ENCODE measurements at places on chromosomes 11 and 22.

DNA sequence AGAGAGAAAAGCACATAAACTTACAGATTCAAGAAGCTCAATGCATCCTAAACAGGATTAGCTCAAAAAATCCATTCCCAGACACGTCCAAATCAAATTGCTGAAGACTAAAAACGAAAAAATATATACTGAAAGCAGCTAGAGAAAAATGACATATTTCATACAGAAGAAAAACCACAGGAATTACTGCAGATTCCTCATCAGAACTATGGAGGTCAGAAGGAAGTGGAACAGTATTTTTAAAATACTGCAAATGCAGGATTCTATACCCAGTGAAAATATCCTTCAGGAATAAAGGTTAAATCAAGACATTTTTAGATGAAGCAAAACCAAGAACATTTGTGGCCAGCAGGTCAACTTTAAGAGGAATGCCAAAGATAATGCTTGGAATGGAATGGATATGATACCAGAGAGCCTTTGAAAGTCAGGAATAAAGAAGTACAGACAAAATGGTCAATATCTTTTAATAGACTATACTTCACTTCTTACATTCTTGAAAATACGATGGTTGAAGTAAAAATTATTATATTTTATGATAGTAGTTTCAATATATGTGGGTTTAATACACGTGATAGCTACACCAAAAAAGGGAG is 352.9 kb downstream of the CTTN start:
- DNase-seq: no peak

- DNase-seq: no peak
Measured at GRCh38 chr11:121683791-121684190, 231.0 kb upstream of the SORL1-AS1 start.

DNA sequence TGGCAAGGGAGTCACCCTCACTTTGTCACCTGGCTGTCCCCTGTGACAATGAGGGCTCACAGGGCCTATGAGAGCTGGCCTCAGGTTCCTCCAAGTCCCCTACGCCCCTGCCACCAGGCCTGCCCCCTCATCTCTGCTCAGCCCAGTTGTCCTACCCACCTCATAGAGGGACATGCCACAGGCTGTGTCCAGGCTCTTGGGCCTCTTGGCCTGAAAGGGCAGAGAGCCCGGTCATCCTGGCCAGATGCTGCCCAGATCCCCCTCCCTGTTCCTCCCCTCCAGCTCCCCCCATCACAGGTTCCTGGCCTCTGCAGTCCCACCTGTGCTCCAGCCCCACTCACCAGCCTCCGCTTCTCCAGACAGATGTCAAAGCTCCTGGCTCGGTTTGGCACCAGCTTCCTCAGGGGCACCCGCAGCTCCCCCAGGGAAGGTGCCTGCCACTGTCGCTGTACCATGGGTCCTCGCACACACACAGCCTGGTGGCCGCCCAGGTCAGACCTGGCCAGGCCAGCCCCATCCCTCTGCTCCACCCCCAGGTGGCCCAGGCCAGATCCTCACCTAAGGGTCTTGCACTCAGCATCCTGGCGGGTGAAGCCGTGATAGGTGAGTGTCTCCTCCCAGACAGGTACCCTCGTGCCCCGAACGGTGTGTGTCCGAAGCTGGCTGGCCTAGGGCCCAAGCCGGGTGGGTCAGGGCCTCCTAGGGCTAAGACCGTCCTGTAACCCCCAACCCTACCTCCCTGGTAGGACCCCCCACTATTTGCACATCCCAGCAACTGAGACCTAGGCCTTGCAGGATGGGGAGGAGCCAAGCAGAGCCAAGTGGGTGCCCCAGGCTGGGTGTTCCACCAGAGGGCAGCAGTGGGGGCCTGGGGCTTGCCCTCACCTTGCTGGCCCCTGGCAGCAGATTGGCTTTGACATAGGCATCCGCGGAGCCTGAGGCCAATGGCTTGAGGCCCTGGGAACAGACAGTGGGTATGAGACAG is 8.3 kb downstream of the NDUFV1 start:
- DNase-seq: peak; percentile 70

GRCh38 chr22:43521716-43522115 is 109.9 kb downstream of the MPPED1 start:
- DNase-seq: no peak

GRCh38 chr11:36622431-36623136 is 24.5 kb upstream of the RAG2 start:
- DNase-seq: no peak

DNA sequence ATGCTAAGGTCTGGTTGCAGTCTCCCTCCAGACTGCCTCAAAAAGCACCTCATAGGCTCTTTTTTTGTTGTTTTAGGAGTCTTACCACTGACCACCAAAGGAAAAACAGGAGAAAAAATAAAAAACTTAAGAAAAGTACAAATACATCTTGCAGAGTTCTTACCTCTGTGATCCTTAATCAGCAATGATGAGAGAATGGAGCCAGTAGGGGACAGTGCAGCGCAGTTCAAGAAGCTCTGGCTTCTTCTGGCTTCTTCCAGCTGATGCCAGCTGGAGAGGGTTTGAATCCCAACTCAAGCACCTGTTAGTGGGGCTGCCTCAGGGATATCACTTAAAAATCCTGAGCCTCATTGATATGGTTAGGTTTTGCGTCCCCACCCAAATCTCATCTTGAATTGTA is 223.3 kb upstream of the ISX start:
- no peak for DNase-seq

- DNase-seq: no peak
Measured at GRCh38 chr11:83574519-83574918, 288.4 kb upstream of the CCDC90B start.

DNA sequence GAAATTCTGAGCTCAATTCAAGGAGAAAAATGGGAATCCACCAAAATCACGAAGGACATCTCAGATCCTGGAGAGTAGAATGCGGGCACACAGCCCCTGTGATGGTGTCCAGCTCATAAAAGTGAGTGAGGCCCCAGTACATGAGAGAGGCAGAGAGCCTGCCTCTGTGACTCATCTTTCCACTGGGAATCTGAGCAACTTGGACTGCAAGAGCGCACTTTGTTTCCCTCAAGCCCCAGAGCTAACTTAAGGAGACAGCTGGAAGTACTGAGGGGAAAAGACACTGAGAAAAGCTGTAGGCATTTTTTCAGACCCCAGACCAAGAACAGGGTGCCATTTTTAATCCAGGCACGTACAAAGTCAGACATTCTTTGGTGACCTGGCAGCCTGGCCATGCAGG is 273.7 kb downstream of the C11orf87 start:
- DNase-seq: no peak

GRCh38 chr22:19174106-19175025 is 4.2 kb downstream of the SLC25A1 start:
- no peak for DNase-seq

DNA sequence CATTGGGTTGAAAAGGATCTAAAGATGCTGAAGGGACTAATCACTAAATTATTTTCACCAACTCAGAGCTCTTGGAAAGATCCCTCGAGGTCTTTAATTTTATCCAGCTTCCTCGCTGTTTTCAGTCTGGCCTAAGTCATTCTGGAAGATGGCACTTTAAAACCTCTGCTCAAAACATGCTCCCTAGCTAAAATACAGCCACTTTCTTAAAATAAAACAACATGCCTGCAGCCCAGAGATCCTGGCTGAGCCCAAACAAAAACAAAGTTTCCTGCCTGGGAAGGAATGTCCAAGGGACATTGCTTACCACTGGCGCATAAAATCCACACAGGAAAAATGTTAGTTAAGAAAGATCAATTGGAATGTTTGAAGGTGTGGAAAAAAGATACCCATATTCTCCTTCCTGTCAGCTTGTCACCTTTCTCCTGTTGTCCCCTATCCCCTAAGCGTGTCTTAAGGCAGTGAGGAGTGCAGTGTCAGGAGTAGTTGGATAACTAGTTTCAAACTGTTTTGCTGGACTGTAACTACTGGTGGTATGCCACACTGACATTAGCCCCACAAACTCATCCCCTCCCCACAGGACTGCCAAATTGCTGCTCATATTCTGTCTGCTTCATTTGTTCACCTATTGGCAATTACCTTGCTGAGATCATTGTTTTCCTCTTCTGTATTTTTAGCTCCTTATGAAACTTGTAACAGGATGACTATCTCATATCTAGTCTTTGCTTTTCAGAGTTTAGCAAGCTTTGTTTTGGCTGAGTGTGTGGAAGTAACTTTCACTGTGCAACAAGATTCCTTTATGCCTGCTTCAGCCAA is 108.3 kb upstream of the SESN3 start:
- no peak for DNase-seq

DNA sequence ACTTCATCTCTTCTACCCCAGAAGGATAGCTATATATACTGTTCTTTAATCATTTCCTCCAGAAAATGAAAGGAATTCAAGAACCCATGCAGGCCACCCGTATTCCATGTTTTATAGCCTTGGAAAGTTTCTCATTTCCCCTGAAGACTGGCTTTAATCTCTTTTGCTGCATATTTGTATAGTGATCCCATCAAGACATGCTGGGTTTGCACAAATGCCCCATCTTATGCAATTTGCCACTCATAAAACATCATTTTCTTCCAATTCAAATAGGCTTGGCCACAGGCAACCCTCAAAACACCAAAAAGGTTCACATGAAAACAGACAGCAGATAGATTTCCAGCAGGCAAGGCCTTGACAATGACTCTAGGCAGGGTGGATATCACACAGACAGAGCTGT is 28.3 kb upstream of the APOA1 start:
- no peak for DNase-seq

DNA sequence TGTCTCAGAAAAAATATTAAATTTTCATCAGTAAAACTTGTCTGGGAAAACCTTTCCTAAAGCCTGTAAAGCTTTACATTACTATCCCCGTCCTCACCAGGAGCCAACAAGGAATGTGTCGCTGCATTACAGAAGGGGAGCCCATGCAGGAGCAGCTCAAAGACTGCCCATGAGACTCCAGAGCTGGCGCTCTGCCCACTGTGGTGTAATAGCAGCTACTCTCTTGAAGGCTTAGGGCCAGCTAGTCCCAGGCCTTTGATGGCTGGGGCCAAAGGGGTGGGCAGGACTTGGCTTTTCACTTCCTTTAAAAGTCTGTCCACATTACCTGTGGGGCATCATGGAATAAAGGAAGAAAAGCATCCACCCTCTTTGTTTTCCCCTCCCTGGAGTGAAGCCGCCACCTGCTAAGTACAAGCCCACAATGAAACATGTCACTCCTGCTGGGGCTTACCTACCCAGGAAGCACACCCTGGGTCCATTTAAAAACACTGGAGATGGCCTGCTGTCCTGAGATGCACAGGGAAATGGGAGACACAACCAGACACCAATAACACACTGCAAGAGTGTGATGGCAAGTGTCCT is 150.7 kb downstream of the ADAMTS15 start:
- no peak for DNase-seq

DNA sequence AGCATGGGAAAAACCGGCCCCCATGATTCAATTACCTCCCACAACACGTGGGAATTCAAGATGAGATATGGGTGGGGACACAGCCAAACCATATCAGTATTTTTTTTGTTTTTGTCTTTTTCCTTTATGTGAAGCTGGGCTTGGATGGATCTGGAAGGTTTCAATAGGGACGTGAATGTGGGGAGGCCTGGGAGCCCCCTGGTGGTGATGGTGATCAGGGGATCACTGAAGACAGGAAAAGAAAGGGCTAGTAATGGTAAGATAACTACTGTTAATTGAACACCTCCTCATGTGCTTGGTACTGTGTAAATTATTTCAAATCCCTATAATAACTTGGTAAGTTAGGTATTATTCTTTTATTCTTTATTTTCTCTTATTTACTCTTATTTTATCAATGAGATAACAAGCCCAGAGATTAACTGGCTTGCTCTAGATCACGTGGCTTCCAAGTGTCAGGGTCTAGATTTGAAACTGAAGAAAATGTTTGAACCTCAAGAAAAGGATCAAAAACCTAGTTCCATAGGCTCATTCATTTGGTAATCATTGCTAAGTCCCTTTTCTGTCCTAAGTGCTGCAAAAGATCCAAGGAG is 364.2 kb downstream of the TENM4 start:
- DNase-seq: peak; percentile 23

DNA sequence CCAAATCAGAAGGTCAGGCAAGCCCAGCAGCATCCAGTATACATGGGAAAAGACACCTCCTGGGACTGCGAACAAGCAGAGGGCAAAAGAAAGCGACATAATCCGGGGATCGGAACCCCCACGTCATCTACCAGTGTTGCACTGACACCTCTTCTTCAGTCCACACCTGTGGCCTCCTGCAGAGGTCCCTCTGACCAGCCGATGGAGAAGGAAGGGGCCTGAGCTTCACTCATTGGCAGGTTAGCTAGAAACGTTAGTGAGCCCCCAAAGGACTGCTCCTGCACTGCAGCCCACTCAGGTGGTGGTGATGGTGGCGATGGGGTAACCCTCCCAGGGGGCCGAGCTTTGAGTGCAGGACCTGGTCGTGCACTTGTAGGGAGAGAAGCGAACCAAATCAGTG is 22.1 kb downstream of the ASCL2 start:
- DNase-seq: no peak

DNA sequence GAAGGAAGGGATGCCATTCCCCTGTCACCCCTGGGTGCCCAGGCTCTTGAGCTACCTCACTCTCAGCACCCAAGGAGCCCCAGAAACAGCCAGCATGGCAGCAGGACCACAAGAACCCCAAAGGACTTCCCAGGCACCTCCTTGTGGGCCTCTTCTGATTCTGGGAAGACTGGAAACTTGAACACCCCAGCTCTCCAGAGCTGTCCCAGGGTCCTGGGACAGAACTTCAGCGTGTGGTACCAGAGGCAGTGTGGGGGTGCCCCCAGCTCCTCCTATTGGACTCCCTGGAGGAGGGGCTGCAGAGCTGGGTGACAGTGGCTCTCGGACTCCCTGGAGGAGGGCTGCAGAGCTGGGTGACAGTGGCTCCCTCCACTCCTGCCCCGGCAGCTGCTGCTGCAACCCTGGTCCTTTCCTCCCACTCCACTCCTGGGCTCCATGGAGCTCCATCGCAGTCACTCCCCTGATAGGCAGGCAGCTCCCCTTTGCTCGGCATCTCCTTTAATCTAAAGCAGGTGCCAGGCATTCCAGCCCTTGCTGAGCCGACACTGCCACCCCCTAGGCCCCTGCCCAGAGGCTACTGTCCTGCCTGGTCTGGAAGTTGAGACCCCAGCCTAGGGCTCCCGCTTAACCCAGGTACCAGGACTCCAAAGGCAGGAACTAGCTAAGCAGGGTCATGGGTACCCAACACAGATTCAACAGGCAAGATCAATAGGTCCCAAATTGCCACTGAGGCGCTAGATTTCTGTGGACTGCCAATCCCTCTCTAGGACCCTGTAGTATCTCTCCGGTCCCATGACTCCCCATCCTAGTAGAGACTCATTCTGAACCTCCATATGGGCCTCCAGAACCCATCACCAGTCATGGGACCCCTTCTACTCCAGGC is 2.7 kb downstream of the BCL9L start:
- DNase-seq: no peak

DNA sequence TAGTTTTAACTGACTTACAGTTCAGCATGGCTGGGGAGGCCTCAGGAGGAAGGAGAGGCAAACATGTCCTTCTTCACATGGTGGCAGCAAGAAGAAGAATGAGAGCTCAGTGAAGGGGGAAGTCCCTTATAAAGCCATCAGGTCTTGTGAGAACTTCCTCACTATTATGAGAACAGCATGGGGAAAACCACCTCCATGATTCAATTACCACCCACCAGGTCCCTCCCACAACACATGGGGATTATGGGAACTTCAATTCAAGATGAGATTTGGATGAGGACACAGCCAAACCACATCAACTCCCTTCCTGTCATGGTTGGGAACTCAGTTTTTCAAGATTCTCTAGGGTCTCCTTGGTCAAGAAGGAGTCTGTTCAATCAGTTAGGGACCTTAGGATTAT is 432.9 kb upstream of the CNTN5 start:
- no peak for DNase-seq

GRCh38 chr11:77213589-77214428 is 85.8 kb downstream of the MYO7A start:
- no peak for DNase-seq

- no peak for DNase-seq
Measured at GRCh38 chr22:17281026-17281425, 61.8 kb upstream of the ADA2 start.

GRCh38 chr22:23057331-23057730 is 13.0 kb upstream of the GNAZ start:
- DNase-seq: no peak

All from CD4-positive, alpha-beta T cell treated with Interleukin-6 for 4 hours (primary cell).